Body of pancreas (tissue), 4 donors: ENCODE measurements at places on chromosomes 2 and 18. TPM values are rescaled to one million over a fixed set of nuclear protein-coding genes. Genes with fewer than 3 reads are reported as not detected.

- H3K4me3 ChIP-seq = no peak overlapping the region
- no peak for DNase-seq
- H3K27me3 ChIP-seq = no peaks in the 10 kb centered on the region
- no peak overlapping the region for H3K27ac ChIP-seq
- peaks cover 7% of the 10 kb centered on the region for H3K4me1 ChIP-seq
These were observed 51.6 kb downstream of the MAPK4 start for GRCh38 chr18:50611529-50611941.

The LCT gene
- total RNA-seq = not detected

The REG1B gene
- 15,911 TPM for total RNA-seq

The SERPINB3 gene
- not detected for total RNA-seq

DNA sequence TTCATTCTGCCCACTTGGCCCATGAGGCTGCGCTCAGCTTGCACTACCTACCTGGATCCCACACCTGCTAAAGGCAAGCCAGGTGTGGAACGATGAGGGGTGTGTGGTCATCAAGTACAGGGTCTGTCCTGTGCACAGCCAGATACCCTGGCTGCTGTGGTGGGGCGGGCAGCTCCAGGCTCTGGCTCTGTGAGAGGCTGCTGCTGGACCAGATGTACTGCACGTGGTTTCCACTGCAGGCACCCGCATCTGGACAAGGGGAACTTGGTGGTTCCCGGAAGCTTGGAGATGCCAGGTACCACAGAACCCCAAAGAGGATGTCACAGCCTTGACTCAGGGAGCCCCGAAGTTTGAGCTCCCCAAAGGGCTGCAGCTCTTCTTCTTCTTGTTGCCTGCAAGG is 68.1 kb upstream of the ZNF804A start:
- no peaks in the 10 kb centered on the region for H3K27me3 ChIP-seq

GRCh38 chr2:201661366-201661765 is 18.1 kb upstream of the TMEM237 start:
- H3K4me1 ChIP-seq = no peaks in the 10 kb centered on the region
- H3K27ac ChIP-seq = no peak overlapping the region
- no peak for DNase-seq
- no peaks in the 10 kb centered on the region for H3K36me3 ChIP-seq
- no peaks in the 10 kb centered on the region for H3K27me3 ChIP-seq

GRCh38 chr18:7059276-7059675 is 58.3 kb downstream of the LAMA1 start:
- H3K4me1 ChIP-seq = peaks cover 19% of the 10 kb centered on the region
- H3K27me3 ChIP-seq = no peaks in the 10 kb centered on the region
- H3K27ac ChIP-seq = no peak overlapping the region
- no peaks in the 10 kb centered on the region for H3K36me3 ChIP-seq
- DNase-seq = no peak

DNA sequence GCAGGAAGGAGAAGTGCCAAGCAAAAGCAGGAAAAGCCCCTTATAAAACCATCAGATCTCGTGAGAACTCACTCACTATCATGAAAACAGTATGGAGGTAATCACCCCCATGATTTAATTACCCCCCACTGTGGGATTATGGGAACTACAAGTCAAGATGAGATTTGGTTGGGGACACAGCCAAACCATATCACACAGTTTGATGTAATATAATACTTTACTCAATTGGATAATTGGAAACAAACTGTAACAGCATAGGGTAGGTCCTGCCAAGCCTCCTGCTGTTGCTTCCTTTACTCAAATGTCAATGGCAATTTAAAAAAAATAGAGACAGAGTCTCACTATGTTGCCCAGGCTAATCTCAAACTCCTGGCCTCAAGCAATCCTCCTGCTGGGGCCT is 15.5 kb upstream of the METTL21A start:
- H3K4me3 ChIP-seq = no peak overlapping the region
- no peak for DNase-seq
- no peaks in the 10 kb centered on the region for H3K36me3 ChIP-seq

The SH3BP4 gene
- 62.6 TPM for total RNA-seq

DNA sequence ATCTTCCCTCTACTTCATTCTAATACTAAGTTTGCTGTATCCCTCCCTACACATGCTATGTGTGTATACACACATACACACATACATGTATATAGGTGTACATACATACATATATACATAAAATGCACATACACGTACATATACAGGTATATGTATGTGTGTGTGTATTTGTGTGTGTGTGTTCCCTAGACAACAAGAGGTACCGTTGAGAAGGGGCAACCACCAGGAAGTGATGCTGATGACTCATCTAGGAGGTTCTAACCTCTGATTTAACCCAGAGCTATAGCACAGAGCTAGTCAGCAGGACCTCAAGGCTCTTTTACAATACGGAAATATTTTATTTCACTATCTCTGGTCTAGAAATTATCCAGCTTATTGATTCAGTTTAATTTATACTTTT is 139.2 kb downstream of the LAMA3 start:
- no peak for DNase-seq
- H3K4me1 ChIP-seq = no peaks in the 10 kb centered on the region
- H3K36me3 ChIP-seq = no peaks in the 10 kb centered on the region
- no peaks in the 10 kb centered on the region for H3K27me3 ChIP-seq

The PJVK gene
- total RNA-seq = 4.2 TPM

The C1GALT1C1L gene
- not detected for total RNA-seq

DNA sequence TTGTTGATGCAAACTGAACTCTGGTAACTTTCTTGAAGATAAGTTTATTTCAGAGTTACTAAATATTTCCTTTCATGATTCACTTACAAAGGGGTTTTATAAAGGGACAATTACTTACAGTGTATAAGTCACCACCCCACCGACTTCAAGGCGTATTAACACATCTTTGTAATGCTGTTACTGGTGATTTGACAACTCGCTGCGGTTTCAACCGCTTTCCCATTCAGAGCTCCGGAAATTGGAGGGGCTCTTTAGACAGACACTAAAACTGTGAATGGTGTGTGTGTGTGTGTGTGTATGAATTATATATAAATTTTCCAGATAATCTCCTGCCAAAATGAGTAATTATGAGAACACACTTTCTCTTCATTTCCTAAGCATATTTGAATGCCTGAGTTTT is 4.9 kb downstream of the TM4SF20 start:
- no peak overlapping the region for H3K27ac ChIP-seq
- DNase-seq = no peak
- no peaks in the 10 kb centered on the region for H3K36me3 ChIP-seq
- no peaks in the 10 kb centered on the region for H3K4me1 ChIP-seq
- no peak overlapping the region for H3K4me3 ChIP-seq
- H3K27me3 ChIP-seq = no peaks in the 10 kb centered on the region
